ENCODE measurements at places on chromosomes 5 and 9. TPM values are rescaled to one million over a fixed set of nuclear protein-coding genes. Genes with fewer than 3 reads are reported as not detected.
A peak's percentile ranks its signal among the peaks of the same experiment; 100 is the strongest.

- DNase-seq, result peak; percentile 56
Observed at GRCh38 chr5:170312666-170313065, 15.1 kb upstream of the LCP2 start.

GRCh38 chr9:130920233-130920632, 18.8 kb downstream of the FIBCD1 start:
- DNase-seq, result no peak

Gene GDNF
- total RNA-seq, result not detected

DNA sequence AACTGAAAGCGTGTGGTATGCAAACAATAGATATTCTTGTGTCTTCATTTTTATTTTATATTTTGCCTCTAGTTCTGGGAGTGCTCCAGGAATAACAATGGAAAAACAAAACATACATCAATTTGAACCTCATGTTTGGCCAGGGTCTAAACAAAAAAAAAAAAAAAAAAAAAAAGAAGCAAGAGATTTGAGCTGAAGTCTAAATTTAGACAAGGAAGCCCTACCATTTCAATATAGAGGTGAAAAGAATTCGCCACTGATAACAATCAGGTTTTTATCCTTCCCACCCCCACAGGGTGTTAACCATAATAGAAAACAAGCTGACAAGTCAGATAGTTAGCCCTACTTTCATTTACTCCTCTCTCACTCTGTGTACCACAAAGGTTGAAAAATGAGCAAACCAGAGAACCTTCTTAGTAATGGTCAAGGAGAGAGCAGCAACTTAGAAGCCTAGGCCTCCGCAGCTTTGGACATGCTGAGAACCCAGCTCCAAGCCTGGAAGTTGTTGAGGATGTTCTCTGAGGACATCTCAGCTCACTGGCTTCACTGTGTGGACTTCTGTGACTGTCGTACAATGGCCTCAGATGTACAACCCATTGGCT, 118.2 kb upstream of the HMHB1 start:
- DNase-seq, result no peak

- no peak for DNase-seq
Observed at GRCh38 chr9:106722051-106722753, 140.8 kb upstream of the ZNF462 start.

GRCh38 chr9:123305879-123306278, 37.5 kb upstream of the STRBP start:
- DNase-seq, result no peak

- DNase-seq, result no peak
Observed at GRCh38 chr9:138053996-138054752, 176.6 kb downstream of the CACNA1B start.

Measured in stomach (tissue), 19 donors.